ENCODE measurements at places on chromosomes 11 and 22.

GRCh38 chr11:119237515-119237914, 31.4 kb downstream of the CBL start:
- DNase-seq, result no peak

DNA sequence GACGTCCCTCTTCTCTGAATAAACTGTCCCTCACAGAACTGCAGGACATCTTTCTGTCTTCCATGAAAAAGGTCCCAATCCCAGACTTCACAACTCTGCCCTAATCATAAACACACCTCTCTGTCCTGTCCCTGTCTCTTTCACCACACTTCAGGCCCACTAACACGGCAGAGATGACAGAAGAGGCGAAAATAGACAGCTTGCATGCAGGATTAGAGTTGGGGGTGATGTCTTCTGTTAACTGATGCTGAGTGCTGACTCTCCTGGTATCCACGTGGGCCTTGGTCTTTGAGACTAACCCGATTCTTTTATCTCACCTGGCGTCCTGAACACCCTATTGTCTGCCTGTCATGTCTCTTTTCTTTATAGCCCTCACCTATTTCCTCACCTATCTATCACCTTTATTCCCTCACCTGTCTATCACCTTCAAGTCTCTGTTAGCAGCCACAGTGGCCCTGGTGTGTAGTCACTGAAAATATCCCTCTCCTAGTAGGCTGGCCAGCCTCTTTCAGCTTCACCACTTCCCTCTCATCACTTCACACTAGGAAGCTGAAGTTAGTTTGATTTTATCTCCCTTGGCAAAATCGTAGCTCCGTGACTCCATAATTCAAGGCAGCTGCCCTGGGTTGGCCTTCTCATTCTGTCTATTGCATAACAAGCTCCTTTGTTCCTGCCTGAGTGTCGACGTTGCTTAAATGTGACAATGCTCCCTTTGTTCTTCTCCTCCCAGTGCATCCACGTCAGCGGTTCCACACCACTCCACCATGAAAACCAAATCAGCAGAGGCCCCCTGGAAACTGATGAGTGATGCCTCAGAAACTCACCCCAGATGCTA, 30.6 kb upstream of the DRD2 start:
- no peak for DNase-seq

GRCh38 chr11:27217948-27218420, 145.0 kb downstream of the CCDC34 start:
- no peak for DNase-seq

- no peak for DNase-seq
Observed at GRCh38 chr22:21626735-21627469, 2.9 kb downstream of the YDJC start.

DNA sequence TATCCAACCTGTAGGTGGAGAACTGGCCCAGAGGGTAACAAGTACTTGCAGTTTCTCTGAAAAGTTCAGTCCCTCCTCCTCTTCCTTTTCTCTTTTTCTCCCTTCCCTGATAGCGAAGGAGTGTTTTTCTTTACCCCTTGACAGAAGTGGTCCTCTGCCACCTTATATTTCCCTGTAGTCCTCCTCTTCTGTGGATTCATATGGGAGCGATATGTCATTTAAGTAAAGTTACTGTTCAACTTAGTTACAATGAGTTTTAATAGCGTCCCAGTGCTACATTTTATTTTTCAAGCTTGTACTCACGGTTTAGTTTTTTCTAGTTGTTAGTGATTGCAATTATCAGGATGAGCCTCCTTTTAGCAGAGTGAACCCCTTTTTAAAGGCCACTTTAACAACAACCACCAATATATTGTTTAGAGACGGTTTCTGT, 1.4 kb downstream of the PCF11 start:
- no peak for DNase-seq

DNA sequence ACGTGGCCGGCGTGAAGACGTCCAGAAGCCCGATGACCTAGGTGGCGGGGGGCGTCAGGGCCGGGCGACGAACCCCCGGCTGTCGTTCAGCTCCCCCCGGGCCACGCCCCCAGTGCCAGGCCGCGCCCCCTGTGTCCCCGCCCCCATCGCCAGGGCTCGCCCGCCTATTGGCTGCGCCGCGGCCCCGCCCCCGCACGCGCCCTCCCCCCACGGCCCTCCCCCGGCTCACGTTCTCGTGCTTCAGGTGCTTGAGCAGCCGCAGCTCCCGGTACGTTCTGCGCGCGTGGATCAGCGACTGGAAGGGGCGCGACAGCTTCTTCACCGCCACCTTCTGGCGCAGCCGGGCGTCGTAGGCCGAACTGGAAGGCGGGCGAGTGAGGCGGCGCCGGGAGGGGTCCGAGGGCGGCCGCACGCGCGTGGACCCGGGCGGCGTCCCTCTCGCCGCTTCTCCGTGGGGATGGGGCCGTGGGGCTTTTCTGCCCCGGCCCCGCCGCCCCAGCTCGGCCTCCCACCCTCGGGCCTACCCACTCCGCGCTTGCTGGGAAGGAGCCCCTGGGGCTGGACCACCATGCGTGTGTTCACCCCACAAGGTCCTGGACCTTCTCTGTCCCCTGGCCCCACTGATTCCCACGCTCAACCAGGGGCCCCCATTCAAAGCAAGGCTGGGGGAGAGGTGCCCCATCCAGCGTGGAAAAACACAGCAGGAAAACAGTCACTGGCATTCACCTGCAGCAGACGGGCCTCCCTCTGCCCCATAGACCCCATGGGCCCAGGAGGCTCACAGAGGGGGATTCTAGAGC, 2.4 kb downstream of the MAPK11 start:
- no peak for DNase-seq

GRCh38 chr11:119320776-119321524, 4.0 kb upstream of the MCAM start:
- no peak for DNase-seq

DNA sequence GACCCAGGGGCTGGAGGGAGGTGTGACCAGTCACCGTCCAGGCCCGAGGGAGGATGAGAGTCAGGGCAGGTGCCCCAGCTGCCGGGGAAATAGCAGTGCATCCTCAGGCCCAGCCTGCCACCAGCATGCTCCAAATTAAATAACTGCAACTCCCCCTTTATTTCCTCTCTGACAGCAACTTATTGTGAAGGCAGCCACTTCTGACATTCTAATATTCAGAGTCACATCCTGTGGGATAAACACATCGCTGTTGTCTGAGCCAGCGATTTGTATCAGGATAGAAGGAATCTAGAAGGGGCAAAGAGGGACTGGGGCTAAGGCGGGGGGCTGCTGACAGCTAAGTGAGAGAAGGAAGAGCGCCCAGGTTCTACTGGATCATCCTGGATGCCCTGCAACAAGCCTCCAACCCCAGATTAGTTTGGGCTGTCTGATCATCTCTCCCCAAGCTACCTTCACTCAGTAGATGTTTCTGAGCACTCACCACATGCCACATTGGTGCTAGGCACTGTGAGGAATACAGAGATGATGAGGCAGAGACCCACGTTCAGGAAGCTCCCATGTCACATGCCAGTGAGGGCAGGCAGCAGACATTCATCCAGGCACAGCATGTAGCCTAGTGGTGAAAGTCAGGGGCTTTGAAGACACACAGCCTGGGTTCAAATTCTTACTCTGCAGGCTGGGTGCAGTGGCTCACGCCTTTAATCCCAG, 214.1 kb downstream of the BUD13 start:
- DNase-seq, result no peak

GRCh38 chr11:69874178-69874983, 55.2 kb upstream of the FGF3 start:
- DNase-seq, result no peak

DNA sequence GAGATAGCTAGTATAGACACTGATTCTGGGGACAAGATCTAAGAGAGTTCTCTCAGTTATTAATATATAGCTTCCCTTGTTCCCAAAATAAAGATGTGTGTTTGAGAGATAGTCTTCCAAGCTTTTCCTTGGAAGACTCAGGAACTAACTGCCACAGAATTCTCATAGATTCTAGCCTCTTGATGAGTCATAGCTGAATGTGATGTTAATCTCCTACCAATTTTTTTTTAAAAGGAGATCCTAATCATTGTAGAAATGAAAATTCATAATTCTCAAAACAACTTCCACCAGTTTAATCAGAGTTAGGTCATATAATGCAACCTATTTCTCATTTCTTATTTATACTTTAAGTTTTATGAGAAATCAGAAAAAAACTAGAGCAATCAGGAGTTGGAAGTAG, 148.8 kb downstream of the JRKL start:
- no peak for DNase-seq

DNA sequence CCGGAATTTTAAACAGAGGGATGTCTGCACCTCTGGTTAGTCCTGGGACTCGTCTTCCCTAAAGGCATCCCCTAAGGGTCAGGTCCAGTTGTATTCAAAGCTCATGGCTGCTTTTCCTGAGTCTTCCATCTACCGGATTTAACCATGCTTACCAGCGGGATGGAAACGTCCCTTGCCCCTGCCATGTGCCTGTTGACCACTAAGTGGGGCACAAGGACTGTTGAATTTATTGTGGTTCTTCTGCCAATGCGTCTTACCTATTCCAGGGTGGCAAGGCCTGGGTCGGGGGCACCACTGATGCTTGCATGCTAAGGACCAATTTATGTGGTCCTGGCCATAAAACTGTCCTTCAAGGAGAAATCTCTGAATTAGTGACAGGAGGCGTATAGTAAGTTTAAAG, 25.6 kb downstream of the ANKRD42 start:
- no peak for DNase-seq

GRCh38 chr11:117381481-117382387, 54.1 kb downstream of the CEP164 start:
- DNase-seq, result no peak

GRCh38 chr11:120352405-120352804, 16.2 kb downstream of the ARHGEF12 start:
- no peak for DNase-seq

DNA sequence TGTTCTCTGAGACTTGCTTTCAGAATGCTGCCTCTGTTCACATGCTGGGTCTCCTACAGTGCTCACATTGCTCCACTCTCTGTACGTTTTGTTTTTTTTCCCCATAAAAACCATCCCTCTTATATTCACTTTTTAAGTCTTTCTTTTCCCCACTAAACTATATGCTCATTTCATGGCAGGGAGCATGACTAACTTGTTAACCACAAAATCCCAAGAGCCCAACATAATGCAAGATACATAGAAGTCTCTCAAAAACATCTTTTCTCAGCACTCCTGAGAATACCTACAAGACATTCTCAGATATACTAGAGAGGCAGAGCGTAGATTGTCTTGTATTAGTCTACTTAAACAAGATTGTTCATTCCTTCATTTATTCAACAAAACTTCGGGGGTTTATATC, 73.3 kb downstream of the FAM76B start:
- DNase-seq, result no peak

GRCh38 chr11:63405114-63405513, 35.5 kb downstream of the SLC22A9 start:
- DNase-seq, result no peak

GRCh38 chr22:21855676-21856075, 11.8 kb downstream of the MAPK1 start:
- DNase-seq, result no peak

DNA sequence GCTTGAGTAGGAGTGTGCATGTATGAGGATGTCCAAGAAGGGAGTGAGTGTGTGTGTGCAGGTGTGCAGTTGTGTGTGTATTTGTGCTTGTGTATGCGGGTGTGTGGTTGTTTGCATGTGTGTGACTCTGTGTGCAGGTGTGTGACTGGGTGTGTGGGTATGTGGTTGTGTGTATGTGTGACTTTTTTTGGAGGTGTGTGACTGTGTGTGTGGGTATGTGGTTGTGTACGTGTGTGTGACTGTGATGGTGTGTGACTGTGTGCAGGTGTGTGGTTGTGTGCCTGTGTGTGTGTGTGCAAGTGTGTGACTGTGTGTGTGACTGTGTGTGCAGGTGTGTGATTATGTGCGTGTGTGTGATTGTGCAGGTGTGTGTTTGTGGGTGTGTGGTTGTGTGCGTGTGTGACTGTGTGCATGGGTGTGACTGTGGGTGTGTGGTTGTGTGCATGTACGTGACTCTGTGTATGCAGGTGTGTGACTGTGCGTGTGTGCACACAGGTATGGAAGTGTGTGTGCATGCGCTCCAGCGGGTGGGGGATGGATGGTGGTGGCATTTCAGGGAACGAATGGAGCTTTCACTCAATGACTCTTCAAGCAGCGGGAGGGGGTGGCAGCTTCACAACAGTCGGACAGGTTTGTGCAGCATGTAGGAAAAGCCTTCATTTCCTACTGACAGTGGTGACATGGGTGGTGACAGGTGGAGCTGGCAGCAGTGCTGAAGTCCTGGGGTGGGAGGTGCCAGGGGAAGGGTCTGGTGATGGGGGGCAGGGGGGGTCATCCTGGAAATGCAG, 47.6 kb downstream of the CACNA1I start:
- DNase-seq, result no peak

- peak; percentile 92 for DNase-seq
Observed at GRCh38 chr11:72793425-72794367, at the start of gene STARD10. STARD10 (minus strand) TSS chr11:72794047; CDS start chr11:72781181, 12,866 bp downstream.

DNA sequence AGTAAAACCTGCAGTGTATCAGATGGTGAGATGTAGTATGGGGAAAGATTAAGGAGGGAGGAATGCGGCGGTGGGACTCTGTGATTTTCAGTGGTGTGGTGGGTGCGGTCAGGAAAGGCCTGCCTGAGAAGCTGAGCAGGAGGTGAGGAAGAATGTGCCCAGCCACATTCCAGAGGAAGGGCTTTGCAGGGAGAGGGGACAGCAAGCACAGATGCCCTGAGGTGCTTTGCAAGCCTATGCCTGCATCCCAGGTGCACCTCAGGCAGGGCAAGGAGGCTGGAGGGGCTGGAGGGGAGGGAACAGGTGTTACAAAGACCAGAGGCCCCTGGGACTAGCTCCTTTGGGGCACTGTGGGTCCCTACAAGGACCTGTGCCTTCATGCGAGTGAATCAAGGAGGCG, 42.1 kb downstream of the MYO7A start:
- no peak for DNase-seq

DNA sequence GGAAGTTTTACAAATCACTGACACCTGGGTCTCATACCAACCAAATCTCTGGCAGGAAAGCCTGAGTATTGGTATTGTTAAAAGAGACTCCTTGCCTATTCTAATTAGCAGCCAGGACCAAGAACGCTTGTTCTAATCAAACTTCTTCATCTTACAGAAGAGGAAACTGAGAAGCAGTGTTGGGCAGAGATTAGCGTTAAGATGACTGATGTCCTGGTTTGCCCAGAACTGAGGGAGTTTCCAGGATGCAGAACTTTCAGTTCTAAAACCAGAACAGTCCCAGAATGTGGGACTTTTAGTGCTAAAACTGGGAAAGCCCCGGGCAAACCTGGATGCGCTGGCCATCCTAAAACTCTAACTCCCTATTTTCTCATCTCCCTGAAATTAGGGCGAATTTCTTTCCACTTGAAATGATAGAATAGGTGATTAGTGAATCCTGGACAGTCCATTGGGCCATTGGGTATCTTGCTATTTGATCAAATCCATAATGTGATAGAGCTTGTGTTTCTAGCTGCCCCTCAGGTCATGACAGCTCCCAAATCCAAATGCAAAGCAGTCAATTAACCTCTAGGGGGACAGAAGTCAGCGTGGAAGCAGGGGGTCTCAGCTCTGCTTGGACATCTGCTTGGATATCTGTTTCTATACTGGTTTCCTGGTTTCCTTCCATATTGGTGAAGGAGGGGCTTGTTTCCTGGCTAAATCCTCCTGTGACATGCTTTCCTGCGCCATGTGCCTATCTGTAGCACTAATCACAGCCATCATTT, 16.0 kb upstream of the TMPRSS13 start:
- no peak for DNase-seq

GRCh38 chr22:32237906-32238305, 17.2 kb downstream of the SLC5A4 start:
- no peak for DNase-seq

All from forelimb muscle (tissue), 1 donor.